SK-N-SH treated with all-trans-retinoic acid at 6 μM for 48 hours (cell line): ENCODE measurements at places on chromosomes 1 and 21.

GRCh38 chr1:223482766-223483165, 89.6 kb downstream of the CCDC185 start:
- ATAC-seq: no peak

DNA sequence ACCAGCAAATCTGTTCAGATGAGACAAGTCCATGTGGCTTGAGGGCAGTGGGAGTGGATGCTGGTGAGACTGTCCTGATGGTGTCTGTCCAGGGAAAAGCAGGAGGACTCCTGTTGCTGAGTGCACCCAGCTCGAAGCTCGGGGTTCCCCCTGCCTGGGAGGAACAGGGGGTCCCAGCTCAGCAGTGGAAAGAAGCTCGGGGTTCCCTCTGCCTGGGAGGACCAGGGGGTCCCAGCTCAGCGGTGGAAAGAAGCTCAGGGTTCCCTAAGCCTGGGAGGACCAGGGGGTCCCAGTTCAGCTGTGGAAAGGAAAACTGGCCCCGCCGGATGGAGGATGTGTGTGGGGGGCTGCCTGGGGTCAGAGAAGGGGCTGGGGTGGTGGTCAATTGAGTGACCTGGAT, 39.1 kb downstream of the CRYAA start:
- no peak for ATAC-seq

- ATAC-seq: no peak
These were observed 3.2 kb upstream of the CCNL2 start for GRCh38 chr1:1402072-1402900.

DNA sequence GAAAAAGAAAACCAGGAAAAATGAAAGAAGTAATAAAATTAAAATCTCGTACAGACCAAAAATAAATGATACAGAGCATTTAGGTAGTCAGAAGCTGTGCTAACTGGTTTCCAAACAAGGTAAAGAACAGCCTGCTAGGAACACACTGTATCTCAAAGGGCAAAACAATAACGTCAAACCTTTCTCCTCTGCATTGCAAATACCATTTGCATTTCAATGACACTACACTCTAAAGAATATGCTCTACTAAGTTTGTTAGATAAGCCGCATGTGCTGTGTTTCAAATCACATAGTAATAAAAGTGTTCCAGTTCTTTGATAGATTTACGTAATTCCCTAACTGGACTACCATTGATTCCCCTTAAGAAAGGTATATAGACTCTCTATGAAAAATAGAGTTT, 648.8 kb downstream of the PLA2G4A start:
- ATAC-seq: no peak

- no peak for ATAC-seq
These were observed 391 bp downstream of the IFT25 start for GRCh38 chr1:53945183-53945432.

- peak; percentile 70 for ATAC-seq
These were observed at the start of gene TNFAIP8L2 for GRCh38 chr1:151156515-151156819. TNFAIP8L2 (plus strand) TSS chr1:151156649; CDS start chr1:151158698, 2,049 bp downstream.

GRCh38 chr1:226154593-226154992, 31.9 kb downstream of the ACBD3 start:
- ATAC-seq: no peak

GRCh38 chr1:166836733-166837132, 2.5 kb upstream of the POGK start:
- ATAC-seq: no peak

GRCh38 chr21:34795548-34796180, 126.9 kb downstream of the CLIC6 start:
- no peak for ATAC-seq
